ENCODE measurements at places on chromosomes 7 and 10.

DNA sequence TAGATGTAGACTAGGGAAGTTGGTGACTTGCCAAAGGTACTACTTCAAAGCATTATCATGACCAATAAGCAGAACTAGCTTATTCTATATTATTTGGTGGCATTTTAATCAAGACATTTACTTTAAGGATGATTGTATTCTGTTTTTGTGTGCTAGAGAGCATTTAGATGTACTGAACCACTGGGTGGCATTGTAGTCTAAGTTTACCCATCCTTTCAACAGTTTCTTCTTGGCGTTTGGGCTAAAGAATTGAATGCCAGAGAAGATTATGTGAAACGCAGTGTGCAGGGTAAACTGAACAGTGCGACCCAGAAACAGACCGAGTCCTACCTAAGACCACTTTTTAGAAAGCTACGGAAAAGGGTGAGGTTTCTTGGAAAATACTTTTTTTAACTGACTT lies 26.8 kb downstream of the PRPF18 start:
- no peak for DNase-seq

DNA sequence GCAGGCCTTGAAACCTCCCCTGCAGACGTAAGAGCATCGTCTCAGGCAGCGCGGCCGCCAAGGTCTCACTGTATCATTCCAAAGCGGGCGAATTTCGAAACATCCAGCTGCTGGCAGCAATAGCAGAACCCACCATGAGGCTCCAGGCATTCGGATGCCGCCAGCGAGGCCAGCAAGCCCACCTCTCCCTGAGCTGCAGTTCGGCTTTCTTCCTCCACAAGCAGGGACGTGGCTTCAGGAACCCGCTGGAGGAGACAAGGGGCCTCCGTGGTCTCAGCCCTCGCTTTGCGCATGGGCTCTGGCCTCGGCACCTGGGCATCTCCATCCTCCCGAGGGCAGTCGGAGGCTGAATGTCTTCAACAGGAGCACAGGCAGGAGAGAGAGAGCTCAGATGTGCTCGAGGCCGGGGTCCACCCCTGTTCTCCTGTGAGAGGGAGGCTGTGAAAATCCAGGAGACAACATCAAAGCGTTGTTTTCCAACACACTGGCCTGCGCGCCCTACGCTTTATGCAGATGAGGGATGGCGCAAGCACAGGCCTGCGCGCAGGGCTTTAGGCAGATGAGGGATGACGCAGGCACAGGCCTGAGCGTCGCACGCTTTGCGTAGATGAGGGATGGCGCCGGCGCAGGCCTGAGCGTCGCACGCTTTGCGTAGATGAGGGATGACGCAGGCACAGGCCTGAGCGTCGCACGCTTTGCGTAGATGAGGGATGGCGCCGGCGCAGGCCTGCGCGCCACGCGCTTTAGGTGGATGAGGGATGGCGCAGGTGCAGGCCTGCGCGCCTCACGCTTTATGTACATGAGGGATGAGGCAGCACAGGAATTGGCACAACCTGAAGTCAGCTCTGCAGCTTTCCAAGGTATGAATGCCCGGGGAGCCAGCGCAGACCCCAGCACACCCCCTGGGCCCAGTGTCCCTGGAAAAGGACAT lies 103.2 kb downstream of the WDR37 start:
- no peak for DNase-seq

DNA sequence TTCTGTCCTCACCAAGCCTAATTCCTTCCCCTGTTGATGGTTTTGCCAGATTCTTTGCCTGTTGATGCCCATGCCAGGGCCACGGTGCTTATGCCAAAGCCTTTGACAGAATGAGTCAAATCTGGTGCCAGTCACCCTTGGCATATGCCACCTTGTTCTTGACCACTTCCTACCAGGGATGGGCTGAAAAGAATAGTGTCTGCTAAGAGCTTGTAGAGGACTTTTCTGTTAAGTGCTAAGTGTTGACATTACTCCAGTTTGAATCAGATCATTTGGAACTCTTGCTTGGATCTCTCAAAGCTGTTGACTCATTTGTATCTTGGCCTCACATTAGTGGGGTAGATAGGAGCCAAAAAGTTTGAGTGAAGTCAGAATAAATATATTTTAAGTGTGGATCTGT lies 661.2 kb downstream of the AUTS2 start:
- DNase-seq, result no peak

DNA sequence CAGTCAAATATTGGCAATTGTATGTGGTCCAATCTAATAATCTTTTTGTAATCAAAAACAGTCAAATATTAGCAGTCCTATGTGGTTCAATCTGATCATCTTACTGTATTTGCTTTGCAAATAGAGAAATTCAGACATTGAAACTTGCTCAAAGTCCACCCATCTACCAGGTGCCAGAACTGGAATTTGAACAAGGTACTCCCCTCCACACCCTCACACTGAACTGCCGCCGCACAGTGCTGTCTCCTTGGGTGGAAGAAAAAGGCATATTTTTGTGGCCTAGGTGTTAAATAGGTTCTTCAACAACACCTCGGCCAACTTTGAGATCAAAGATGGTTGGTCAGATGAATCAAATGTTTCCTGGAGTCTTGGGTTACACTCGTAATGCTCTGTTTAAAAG lies 544.2 kb upstream of the GALNT17 start:
- no peak for DNase-seq

GRCh38 chr7:157861551-157861950 lies 524.7 kb downstream of the DNAJB6 start:
- no peak for DNase-seq

GRCh38 chr10:31320550-31321211 lies 1.7 kb downstream of the ZEB1 start:
- no peak for DNase-seq

DNA sequence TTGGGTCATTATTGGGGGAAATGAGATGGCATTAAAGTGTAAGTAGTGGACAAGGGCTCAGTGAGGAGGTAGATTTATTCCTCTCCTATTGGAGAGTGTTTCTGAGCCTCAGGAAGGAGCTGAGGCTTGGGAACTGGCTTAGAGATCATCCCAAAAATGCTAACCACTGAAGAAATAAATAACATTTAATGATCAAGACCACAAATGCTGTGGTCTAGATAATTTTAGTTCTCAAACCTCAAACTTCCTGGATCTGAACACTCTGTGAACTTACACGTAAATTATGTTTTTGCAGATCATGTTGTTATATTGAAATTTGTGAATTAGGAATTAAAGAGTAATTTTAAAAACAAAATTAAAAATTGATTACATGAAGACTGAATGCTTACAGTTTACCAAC lies 27.3 kb downstream of the MDFIC start:
- DNase-seq, result no peak

DNA sequence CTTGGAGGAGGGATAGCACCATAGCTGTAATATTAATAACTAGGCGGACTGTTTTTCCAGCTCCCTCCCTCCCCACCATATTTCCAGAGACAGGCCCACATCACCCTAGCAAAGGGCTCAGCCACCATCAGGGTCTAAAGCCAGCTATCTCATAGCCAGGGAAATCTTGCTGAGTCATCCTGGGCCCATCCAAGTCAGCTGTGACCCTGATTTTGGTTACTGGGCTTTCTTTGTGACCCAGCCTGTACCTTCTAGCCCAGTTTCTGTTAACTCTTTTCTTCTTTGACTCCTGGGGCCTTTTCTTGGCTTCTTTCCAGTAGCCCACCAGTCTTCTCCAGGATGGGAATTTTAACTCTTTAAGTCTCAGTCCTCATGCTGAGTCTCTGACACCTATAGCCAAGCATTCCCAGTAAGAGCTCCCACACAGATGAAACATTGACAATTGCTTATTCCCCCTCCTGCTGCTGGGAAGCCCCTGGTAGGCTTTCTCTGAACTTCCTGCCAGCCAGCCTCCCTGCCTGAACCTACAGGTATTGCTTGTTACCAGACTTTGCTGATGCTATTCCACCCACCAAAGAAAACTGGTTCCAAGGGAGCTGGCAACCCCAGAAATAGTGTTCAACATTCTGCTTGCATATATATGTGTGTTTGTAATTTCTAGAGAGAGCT lies 34.8 kb upstream of the ADO start:
- DNase-seq, result no peak

Measured in activated T-cell treated with anti-CD3 and anti-CD28 coated beads, Interleukin-2, amount 50 U/mL, for 24 hours (primary cell).